ENCODE measurements at places on chromosomes 7 and 10. TPM values are rescaled to one million over a fixed set of nuclear protein-coding genes. Genes with fewer than 3 reads are reported as not detected.

GRCh38 chr7:100166970-100167911 lies 1.2 kb downstream of the GAL3ST4 start:
- DNase-seq, result no peak

DNA sequence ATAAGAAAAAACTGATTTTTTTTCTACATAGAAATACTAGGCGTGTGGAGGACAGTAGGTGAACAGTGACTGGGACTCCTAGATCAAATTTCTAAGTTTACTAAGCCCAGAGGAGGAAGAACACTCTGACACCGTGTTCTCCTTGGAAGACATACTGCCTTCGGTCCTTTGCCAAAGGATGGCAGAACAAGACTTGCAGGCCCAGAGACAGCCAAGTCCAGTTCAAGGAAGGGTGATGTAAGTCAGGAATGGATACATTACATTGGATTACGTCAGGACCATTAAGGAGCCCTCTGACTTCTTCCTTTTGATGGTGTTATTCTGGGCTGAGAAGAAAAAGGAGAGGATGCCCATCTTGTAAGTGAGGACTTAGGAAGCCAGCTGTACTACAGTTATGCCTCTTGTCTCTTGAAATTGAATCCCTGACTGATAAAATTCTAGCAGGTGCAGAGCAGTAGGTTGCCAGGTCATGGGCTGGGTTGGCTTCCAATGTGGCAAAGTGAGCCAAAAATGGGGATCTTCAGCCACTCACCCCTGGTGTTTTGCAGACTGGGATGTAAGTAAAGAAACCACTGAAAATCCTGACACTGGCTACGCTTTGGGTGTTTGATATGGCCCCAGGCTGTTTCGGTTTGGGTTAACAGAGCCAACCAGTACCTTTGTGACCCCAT lies 45.1 kb downstream of the RELN start:
- no peak for DNase-seq

The PRF1 gene
- 198 TPM for total RNA-seq

- no peak for DNase-seq
Observed at GRCh38 chr7:141333459-141333858, 217.8 kb upstream of the AGK start.

- no peak for DNase-seq
Observed at GRCh38 chr10:60962946-60963345, 19.0 kb upstream of the RHOBTB1 start.

The ZNF655 gene
- total RNA-seq, result 158 TPM

The SOSTDC1 gene
- not detected for total RNA-seq

The CYP26C1 gene
- 0.38 TPM for total RNA-seq

- DNase-seq, result no peak
Observed at GRCh38 chr7:42103456-42103855, 133.6 kb downstream of the GLI3 start.

DNA sequence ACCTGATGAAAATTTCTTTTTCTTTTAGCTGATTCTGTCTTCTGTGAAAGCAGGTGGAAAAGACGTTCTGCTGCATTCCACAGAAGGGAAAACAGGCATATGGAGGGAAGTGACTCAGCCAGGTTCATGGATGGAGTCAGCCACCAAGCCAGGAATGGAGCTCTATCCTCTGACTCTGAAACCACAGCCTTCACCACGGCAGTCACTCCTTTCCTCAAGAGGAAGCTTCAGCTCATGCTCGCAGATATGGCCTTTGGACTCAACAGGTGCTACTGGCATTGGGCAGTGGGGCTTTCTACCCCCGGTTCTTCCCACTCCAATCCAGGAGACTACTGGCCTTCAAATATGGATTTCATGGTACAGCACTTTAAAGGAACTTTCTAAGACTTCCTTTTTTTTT lies 11.5 kb upstream of the PLAU start:
- no peak for DNase-seq

The EVX1 gene
- total RNA-seq, result not detected

The PITX3 gene
- total RNA-seq, result not detected

The BZW2 gene
- 52.1 TPM for total RNA-seq

- no peak for DNase-seq
Observed at GRCh38 chr7:138002828-138003189, 923 bp upstream of the CREB3L2 start.

The MOGAT3 gene
- total RNA-seq, result not detected

The TYW1B gene
- total RNA-seq, result 5.4 TPM

DNA sequence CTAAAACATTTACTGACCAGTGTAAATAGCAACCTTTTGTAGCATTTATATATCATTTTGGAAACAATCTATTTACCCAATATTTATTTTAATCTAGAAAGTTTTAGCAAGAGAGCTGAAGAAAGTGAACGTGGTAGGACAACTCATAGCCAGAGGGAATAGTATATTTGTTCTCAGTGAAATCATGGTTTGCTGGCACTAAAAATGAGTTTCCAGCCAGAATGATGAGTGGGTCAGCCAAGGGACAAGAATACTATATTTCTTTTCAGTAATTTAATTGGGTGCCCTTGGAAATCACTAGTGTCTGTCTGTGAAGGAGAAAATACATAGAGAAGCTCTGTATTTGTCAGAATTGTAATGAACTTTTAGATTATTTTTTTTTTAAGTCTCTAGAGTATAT lies 74.9 kb downstream of the MINPP1 start:
- no peak for DNase-seq

DNA sequence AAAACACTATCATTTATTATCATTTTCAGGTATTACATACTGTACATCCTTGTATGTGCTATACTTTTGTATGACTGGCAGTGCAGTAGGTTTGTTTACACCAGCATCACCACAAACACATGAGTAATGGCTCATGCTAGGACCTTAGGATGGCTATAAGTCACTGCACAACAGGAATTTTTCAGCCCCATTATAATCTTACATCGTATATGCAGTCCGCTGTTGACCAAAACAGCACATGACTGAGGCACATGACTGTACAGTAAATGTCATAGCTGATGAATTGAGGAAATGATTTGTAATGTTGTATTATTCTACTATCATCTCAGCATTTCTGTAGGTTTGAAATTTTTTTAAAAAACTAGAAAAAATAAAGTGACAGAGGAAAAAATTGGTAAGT lies 38.6 kb downstream of the BPGM start:
- no peak for DNase-seq

DNA sequence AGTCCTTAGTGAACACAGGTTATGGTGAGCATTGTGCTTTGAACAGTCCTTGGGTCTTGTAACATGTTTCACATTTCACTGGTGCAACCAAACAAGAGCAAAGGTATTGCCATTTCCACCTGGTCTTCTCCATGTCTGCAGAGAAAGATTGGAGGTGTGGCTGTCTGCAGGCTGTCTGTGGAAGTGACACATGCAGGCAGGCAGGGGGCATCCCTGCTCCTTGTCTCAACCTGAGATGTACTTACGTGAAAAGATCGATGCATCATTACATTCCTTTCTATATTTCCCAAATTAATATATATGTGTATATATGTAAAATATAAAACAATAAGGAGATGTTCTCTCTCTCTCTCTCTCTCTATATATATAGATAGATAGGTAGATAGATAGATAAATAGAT lies 54.3 kb downstream of the LRRC18 start:
- no peak for DNase-seq

DNA sequence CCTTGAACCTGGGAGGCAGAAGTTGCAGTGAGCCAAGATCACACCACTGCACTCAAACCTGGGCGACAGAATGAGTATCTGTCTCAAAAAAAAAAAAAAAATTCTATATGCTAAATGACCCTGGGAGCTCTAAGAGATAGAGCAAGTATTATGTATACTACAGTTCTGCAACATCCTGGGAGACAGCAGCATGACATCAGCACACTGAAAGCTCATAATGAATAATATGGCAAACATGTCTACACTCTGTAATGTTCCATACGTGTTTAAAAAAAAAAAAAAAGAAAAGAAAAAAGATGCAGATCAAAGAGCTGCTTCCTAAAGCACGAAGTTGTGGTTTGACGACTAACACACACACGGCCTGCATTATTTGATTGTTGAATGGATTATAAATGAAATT lies 72.5 kb downstream of the CUL2 start:
- DNase-seq, result no peak

GRCh38 chr7:139075031-139075652 lies 34.4 kb downstream of the ZC3HAV1 start:
- DNase-seq, result peak; percentile 76

GRCh38 chr7:70387217-70387616 lies 744.7 kb upstream of the GALNT17 start:
- no peak for DNase-seq

DNA sequence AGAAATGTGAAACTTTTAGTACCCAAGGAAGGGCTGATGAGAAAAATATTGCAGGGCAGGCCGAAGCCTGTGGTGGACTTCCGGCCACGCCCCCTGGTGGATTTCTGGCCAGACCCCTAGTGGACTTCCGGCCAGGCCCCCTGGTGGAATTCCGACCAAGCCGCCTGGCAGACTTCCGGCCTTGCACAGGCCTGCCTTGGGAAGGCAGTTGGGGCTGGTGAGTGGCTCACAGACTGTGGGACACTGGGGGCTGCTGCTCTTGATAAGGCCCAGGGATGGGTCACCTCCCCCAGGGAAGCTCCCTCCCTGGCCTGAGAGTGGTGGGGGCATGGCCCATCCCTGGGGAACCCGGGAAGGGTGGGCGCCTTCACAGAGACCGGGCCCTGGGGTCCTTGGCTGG lies 116.4 kb upstream of the MKI67 start:
- no peak for DNase-seq

The RBM33 gene
- total RNA-seq, result 173 TPM

DNA sequence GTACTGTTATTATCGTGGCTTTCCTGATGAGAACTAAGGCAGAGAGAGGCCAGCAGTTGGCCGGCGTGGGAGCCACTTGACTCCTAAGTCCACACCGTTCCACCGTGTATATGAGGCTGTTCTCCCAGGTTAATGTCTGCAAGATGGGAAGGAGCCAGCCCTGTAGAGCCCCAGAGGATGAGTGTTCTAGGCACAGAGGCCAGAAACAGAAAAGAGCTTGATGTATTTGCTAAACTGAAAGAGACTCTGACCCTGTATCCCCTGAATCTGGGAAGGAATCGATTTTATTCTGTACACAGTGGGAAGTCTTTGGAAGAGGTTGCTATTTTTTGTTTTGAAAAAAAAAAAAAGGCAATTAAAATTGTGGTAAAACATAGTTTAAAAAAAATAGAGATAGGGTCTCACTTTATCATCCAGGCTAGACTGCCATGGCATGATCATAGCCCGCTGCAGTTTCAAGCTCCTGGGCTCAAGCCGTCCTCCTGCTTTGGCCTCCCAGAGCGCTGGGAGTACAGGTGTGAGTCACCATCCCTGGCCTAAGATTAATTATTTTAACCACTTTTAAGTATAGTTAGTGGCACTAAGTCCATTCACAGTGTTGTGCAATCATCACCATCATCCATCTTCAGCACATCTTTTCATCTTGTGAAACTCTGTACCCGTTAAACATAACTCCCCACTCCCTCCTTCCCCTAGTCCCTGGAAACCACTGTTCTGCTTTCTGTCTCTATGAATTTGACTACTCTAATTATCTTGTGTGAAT lies 348.8 kb downstream of the SDK1 start:
- no peak for DNase-seq

GRCh38 chr7:8913682-8914081 lies 480.3 kb downstream of the NXPH1 start:
- no peak for DNase-seq

The SUGCT gene
- 2.7 TPM for total RNA-seq

GRCh38 chr7:148665221-148665620 lies 33.5 kb upstream of the CUL1 start:
- DNase-seq, result no peak

The IDI2 gene
- total RNA-seq, result not detected

The NKX2-3 gene
- not detected for total RNA-seq

GRCh38 chr10:12844811-12845483 lies 156.6 kb downstream of the CCDC3 start:
- no peak for DNase-seq

- DNase-seq, result no peak
Observed at GRCh38 chr10:105868935-105869334, 1227.8 kb downstream of the SORCS3 start.

DNA sequence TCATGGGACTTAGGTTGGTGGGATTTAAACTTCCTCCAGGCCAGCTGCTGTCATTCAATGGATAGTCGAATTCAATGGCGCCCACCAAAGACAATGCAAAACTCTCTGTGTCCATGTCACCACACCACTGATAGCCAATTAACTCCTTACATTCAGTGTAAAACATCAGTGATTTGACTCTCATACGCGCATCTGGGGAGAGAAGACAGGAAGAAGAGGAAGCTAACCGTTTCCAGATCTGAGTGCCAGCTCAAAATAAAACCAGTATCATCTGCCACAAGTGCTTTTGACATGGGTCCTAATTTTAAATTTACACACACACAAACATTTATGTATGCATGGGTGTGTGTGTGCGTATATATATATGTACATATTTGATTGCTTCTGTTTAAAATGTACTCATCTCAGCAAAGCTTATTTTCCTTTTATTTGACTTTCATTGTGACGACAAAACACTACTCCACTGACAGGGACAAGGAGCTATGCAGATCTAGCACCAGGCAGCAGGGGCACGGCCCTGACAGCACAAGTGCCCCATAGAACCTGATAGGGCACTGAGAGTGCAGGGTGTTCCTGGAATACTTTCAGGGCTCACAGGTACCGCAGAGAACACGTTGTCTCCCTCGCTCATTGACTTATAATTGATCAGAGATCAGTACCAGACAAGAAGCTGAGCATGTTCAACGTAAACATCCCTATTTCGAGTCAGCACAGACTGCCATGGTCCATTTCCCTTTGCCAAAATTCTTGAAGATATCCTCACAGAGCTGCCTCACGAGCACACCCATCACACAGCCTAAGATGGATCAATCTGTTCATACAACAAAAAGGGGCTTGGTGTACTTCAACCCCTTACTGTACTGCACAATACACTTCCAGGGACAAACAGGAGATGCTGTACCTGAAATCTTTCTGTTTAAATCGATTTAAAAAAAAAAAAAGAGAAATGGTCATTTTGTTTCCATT lies 176.1 kb downstream of the COBL start:
- no peak for DNase-seq

The TMEM130 gene
- not detected for total RNA-seq

DNA sequence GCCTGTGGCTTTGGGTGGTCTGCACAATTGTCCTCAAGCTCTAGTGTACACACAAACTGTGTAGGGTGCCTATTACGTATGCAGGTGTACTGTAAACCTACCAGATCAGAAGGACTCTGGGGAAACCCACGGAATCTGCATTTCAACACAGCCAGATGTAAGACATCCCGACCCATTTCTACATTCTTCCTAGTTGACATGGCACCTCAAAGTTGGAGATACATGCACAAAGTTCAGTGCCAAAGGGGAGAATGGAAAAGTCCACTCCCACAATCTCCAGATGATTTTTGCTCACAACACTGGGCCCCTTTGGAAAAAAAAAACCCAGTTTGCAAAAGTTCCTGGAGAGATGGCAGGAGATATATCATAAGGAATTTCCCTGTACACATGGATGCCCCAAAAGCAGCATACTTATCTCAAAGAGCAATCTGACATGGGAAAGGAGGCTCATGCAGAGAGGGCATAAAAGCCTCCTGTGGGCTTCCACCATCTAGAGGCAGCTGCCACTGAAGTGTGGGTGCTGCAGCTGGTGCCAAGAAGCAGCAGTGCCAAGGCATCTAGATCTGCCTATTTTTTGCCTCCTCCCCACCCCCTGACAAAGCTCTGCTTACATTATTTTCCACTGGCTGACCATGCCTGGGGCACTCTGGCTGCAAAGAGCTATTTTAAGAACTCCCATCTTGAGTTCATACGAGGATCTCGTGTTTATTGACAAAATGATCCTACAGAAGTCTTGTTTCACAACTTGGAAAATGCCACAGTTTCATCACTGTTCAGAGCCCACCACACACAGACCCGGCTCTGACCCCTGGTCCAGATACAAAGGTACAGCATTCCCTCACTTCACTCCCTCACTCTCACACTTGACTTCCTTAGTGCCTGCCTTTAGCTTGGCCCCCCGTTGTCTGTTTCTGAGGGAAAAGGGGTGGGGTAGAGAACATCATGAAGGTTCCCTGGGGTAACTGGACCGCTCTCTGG lies 12.9 kb downstream of the TECTB start:
- DNase-seq, result no peak

All from naive thymus-derived CD4-positive, alpha-beta T cell (primary cell).